ENCODE measurements at places on chromosomes 6 and 20.

GRCh38 chr6:3457710-3458602, 1.1 kb upstream of the SLC22A23 start:
- DNase-seq = no peak

DNA sequence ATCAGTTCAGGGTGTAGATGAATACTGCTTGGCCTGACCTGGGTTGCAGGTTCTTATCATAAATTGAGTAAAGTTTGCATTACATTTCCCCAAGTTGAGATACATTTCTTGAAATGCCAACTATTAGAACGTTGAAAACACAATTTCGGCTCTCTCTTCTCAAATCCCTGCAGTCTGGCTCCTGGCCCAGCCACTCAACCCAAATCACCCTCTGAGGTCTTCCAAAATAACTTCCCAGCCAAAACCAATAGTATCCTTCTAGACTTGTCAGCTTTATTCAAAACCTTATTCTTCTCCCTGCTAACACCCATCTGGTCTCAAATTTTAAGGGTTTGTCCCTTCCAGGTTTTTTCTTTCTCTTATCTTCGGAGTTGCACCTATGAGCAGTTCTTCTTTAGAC, 263.6 kb downstream of the EYA4 start:
- DNase-seq = no peak

GRCh38 chr6:26197636-26197932, 110.4 kb downstream of the HFE start:
- no peak for DNase-seq

DNA sequence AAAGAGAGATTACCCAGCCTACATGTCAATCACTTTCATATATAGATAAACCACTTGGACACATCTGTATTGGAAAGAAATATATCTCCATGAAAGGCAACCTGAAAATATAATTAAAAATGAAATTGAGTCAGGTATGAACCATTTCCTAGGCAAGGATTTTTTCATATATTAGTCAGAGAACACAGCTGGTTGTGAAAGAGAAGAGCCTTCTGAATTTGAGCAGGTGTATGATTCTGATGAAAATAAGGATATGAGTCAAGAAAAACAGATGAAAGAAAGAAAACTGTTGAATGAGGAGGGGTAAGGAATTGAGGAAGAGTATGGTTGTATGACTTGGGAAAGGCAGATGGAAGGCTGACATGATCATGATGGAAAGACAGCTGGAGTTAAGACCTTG, 441.1 kb downstream of the HAO1 start:
- no peak for DNase-seq

DNA sequence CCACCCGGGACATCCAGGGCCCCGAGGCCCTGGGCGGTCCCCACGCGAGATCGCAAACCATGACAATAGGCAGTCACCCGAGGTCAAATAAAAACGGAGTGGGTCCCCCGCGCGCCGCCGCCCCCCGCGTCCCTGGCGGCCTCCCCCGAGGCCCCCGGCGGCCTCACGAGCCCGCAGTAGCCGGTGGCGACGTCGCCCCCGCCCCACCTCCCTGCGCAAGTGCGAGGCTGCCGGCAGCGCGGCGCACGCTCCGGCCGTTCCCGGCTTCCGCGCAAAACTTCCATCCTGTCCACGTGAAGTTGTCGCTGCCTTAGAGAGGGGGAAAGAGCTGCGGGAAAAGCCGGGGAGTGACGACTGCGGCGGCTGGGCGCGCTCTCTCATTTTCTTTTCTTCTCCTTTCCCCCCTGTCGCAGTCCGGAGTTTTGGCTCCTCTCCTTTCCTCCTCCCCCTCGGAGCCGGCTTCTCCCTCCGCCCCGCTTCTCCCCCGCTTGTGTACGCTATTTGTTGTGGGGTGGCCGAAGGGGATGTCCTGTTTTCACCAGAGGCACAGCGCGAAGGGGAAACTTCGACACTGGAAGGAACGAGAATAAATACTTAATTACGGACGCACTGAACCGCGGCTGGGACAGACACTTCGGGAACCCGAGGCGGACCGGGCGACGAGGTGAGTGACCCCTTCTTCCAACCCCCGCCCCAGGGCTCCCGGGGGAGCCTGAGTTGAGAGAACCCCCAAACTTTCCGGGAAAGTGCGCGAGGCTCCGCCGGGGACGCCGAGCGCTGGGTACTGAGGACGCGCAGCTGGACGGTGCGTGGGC, at the start of gene EYA4:
EYA4 (plus strand) TSS at position 272 of the 815 bp plus-strand sequence. CDS start 33,424 bp downstream, outside the sequence.
- DNase-seq = no peak

All from CD4-positive, alpha-beta T cell treated with Interleukin-2 at 100 ng/mL for 4 hours (primary cell).